CD4-positive, alpha-beta memory T cell (primary cell): ENCODE measurements at places on chromosomes 2 and 18.
A peak's percentile ranks its signal among the peaks of the same experiment; 100 is the strongest.

DNA sequence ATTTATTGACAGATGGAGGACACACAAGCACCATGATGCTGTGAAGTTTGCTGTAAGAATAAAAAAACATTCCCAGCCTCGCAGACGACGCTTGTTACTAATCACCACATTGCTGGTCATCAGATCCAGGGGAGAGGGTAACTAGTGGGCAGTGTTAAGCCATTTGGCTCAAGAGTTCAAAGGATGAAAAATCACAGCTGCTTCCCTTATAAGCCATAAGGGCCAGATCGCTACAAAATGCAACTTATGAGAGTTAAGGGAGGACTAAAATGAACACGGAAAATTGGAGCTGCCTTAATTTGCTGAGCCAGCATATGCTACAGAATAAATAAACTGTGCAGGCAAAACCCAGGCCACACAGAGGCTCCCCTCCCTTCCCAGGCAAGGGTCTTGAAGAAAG, 522.6 kb downstream of the TDRD15 start:
- no peak for DNase-seq

DNA sequence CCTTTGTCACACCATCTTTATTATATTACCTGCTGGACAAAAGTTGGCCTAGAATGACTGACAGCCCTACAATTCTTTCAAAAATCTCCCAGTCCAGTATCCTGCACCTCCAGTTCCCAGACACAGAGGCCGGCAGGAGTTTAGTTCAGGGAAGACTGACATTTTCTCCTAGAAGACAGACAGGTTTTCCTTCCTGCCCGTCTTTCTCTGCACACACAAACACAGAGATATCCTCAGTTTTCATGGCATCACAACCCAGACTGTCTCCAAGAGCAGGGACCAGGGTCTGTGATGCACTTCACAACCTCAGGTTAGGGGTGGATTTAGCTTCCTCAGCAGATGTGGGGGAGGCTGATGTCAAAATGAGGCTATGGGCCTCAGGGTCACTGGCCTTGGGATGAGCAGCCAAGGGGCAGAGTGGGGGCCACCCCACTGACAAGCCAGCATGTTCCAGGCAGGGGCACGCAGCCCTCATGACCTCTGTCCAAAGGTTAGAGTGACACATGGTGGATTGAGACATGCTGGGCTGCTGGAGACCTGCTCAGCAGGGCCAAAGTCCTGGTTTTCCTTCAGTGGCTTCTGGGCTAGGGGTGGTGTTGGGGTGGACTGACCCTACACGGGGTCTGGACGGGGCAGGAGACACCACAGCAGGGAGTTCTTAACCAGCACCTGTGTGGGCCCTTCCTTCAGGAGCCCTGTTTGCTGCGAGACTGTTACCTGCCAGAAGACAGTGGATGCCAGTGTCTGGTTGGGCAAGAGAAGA, 70.5 kb downstream of the SFXN5 start:
- no peak for DNase-seq

DNA sequence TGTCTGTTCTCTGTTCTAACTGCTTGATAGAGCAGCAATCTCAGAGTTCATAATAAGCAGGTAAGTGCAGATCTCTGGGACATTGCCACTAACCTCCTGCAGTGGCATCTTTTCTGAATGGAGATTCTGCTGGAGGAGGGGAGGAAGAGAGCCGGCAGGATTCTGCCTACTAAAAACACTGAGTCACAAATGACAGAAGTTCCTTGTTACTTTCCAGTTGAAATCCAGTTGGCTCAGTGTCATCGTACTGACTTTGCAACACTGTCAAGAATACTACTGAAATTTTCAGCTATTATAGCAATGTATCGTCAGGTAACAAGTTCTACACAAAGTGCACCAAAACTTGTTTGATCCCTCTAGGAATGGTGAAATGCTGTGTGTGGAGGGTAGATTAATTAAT, 79.6 kb upstream of the ST6GAL2 start:
- DNase-seq, result no peak

GRCh38 chr2:197216361-197216979, 94.1 kb downstream of the ANKRD44 start:
- DNase-seq, result no peak

DNA sequence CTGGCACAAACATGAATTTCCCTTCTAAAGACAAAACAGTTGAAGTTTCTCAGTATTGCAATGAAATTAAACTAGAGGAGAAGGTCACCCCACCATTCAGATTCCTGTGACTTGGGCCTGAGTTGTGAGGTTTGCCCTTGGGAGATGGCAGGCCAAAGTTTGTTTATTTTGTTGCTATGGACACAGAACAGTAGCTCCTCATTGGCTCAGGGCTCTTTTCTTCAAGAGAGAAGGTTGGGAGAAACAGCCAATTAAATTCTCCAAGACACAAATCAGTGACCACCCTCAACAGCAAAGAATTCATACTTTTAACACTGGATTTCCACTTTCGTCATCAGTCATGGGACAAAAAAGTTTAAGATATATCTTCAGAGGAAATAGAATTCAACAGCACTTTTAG, at the start of gene FLACC1:
FLACC1 (minus strand) TSS at position 125 of the 400 bp plus-strand sequence. CDS start 5,941 bp downstream, outside the sequence.
- DNase-seq, result no peak

DNA sequence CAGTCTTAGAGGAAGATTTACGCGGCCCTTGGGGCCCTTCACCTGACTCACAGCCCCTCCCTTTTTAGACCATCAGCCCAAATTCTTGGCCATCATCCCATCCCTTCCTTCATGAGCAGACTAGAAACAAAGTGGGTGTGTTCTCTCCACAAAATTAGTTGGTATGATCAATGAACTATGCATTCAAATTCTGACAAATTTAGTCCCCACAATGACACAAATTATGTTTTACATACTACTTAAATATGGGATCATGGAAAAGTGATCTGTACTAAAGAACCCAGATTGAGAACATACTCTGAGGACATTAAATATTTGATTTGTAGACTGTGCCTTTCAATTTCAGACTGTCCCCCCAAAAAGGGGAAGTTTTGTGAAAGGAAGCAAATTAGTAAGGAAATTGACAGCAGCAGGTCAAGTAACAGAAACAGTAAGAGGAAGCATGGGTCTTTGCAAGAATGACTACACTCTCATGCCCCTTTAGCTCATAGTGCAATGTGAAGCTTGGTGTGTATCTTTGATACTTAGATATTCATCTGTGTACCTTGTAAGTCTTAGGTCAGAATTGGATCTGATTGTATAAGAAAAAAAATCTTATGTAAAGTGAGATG, 2.2 kb upstream of the MAPRE2 start:
- no peak for DNase-seq

GRCh38 chr2:1421731-1422130, 8.5 kb downstream of the TPO start:
- DNase-seq, result no peak

- DNase-seq, result no peak
Measured at GRCh38 chr2:70935468-70936164, at the start of gene ATP6V1B1. ATP6V1B1 (plus strand) TSS chr2:70935900; CDS start chr2:70935955, 55 bp downstream.

GRCh38 chr18:25895518-25895917, 194.9 kb downstream of the SS18 start:
- no peak for DNase-seq

- DNase-seq, result no peak
Measured at GRCh38 chr2:138267161-138267901, 234.2 kb upstream of the SPOPL start.

DNA sequence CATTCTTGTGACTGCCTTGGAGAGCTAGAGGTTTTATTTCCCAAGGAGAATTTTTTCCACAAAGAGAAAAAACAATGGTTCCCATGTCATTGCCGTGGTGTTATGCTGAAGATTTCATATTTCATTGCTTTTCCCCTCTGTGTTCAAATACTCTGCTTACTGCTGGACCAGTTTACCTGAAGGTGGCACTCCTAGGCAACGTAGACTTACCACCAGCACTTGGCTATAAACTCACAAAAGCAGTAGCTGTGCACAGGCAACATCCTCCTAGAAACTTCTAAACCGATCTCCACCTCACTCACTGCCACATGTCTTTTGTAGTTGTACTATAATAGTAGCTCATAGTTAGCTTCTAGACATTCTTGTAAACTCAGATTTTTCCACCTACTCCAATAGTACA, 1319.7 kb upstream of the CRIM1 start:
- no peak for DNase-seq

GRCh38 chr2:145411493-145411892, 891.6 kb upstream of the ZEB2 start:
- peak; percentile 12 for DNase-seq

- DNase-seq, result no peak
Measured at GRCh38 chr18:26703170-26703930, 155.0 kb upstream of the KCTD1 start.

- no peak for DNase-seq
Measured at GRCh38 chr2:98824256-98825019, 93.5 kb upstream of the MGAT4A start.

DNA sequence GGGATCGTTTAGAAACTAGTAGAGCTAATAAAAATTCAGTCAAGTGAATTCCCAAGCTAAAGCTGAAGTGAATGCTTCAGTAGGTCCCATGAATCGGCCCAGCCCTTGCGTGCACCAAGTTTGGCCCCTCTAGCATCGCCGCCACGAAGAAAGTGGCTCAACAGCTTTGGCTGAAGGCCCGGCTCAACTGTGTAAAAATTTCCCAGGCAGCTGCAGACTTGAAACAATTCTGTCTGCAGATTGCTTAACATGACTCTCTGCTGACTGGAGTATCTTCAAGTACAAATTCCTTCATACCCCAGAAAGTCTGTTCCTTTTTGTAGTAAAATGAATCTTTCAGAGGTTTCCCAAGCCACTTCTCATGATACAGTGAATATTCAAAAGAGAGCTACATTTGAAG, 32.7 kb downstream of the ALMS1 start:
- DNase-seq, result no peak

DNA sequence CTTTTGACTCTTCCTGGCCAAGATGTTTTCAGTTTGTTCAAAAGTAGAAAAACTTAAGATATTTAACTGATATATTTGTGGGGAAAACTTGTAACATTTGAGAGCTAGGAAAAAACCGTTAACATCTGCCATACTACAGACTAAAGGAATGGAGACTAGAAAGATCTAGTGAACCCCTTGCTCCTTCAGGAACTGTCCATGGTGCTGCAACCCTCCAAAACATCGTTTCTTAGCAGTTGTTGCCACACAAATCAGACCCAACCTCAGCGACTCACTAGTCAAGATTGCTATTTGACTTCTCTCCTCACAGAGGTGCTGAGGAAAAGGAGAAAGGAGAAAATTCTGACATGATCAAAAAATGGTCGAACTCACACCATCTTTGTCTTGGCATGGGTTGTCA, 393.8 kb upstream of the LYPD1 start:
- no peak for DNase-seq

GRCh38 chr2:164369366-164369765, 251.9 kb downstream of the GRB14 start:
- DNase-seq, result no peak

- no peak for DNase-seq
Measured at GRCh38 chr2:239278361-239278760, 122.5 kb downstream of the HDAC4 start.

GRCh38 chr18:79590191-79591031, 89.2 kb upstream of the CTDP1 start:
- no peak for DNase-seq

- no peak for DNase-seq
Measured at GRCh38 chr18:22563164-22563583, 145.5 kb upstream of the CTAGE1 start.

GRCh38 chr2:52423111-52423510, 1344.5 kb upstream of the CHAC2 start:
- no peak for DNase-seq

DNA sequence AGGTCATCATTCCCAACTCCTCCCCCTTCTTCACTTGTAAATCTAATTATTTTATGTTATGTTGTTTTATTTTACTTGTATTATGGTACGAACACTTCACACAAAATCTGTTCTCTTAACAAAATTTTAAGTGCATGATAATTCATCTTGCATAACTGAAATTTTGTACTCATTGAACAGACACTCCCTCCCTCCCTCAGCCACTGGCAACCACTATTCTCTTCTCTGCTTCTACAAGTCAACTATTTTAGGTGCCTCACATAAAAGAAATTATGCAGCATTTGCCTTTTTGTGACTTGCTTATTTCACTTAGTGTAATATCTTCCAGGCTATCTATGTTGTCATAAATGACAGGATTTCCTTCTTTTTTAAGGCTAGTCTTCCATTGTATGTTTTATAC, 30.4 kb upstream of the OSBPL6 start:
- DNase-seq, result no peak

DNA sequence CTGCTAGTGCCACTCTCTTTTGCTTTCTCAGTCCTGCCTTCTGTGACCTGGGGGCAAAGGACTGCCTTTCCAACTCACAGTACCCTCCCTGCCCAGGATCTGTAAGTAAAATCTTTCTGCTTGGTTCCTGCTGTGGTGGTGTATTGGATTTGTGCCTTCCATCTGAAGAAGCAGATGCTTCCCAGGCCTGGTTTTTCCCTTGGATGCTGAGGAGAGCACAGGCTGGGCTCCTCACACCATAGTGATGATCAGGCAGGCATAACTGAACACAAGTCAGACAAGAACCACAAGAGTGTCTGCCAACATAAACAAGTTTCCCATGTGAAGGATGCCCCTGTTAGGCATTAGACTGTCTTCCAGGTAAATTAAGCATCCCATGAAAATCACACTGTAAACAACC, 121.3 kb upstream of the NRXN1 start:
- no peak for DNase-seq

DNA sequence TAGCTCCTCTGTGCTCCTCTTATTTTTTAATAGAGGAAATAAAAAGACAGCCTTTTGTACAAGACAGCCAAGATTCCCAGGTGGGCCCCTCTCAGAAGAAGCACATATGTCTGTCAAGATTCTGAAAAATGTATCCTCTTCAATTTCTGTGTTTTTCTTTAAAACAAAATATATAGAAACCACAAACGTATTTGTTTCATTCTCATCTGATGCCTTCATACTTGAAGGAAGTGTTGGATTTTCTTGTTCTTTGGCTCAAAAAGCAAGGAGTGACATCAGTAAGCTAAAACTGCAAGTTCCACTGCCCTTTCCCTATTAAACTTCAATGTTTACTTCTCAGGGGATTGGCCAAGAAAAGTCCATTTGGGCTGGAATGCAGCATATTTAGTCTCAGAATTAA, 193.8 kb upstream of the OSR1 start:
- no peak for DNase-seq

DNA sequence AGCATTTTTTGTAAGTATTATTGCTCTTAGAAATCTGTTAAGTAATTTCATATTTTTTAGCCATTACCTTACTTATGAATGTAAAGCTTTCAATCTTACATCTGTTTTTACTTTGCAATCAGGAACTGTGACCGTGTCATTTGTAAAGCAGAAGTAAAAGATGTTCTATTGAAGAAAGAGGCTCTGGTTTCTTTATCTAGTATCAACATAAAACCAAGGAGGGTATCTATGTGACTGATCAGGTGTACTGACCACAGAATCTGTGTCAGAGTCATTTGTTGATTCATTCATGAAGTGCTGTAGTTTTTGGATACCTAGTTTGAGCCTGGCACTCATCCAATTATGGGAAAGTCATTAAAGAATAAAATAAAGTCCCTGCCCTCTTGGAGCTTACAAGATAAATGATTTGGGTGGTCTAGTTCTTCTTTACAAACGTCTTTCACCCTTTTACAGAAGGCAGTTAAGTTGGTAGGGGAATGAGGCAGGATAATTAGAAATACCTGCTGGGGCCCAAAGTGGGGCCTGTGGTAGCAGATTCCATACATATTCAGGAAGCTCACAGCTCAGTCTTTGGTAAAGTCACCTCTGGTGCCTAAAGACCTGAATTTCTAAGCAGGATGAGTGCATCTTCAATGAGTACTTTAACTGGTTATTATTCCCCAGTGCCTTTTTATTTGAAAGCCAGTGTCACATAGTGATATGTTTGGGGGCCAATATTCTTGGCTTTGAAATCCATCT, 260.6 kb upstream of the NT5C1B start:
- no peak for DNase-seq

GRCh38 chr2:177983183-177983788, 89.3 kb downstream of the PDE11A start:
- no peak for DNase-seq

- DNase-seq, result no peak
Measured at GRCh38 chr2:151020411-151020810, 241.3 kb downstream of the RBM43 start.
